ENCODE measurements at places on chromosomes 2 and 18. TPM values are rescaled to one million over a fixed set of nuclear protein-coding genes. Genes with fewer than 3 reads are reported as not detected.

DNA sequence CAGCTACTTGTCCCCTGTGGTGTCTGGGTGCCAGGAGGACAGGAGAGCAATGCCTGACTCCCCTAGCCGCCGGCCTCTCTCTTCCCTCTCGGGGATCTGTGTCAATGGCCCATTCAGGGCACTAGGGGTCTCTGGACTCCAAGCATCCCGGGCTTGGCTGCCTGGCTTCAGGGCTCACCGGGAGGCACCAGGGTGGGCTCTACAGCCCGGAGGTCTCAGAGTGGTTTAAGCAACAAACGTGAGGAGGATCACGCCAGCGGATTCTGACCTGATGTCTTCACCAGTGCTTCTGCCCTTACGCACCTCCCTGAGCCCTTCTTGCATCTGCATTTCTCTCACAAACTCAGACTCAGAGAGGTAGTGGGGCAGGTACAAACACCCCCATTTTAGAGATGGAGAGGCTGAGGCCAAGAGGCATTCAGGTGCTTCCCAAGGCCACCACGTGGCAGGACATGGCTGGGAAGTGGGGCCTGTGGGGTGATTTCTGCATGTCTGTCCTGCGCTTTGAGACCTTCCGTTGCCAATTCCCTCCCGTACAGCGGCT is 243.0 kb downstream of the CELF4 start:
- no peaks in the 10 kb centered on the region for H3K27me3 ChIP-seq
- no peaks in the 10 kb centered on the region for H3K36me3 ChIP-seq
- H3K27ac ChIP-seq, result no peak overlapping the region
- DNase-seq, result no peak
- no peaks in the 10 kb centered on the region for H3K4me1 ChIP-seq

- H3K27me3 ChIP-seq, result no peaks in the 10 kb centered on the region
- no peak for DNase-seq
- H3K4me3 ChIP-seq, result no peak overlapping the region
- no peaks in the 10 kb centered on the region for H3K36me3 ChIP-seq
These were observed 53.4 kb downstream of the FHOD3 start for GRCh38 chr18:36350839-36351469.

CROCC2 gene
- total RNA-seq, result 2.9 TPM

DNA sequence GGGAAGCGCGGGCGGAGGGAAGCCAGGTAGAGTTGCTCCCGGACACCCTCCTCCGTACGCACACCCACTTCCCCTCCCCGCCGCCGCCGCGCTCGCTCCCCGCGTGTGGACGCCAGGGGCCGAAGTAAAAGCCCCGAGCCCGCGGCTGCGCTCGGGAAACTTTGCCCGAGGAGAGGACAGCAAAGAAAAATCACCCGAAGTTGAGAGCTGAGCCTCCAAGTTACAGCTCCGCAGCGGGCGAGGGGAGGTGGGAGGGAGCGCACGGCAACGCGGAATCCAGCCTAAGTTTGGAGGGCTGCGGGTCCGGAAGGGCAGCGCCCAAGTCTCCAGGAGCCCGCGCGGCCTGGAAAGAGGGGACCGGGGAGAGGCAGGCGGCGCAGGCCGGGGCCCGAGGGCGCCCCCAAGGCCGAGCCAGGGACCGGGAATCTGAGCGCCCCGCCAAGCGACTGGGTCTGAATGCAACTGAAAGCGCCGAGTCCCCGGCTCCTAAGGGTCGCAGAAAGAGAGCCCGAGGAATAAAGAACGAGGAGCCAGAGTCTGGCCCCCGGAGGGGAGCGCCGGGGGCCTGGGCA is 706 bp upstream of the BCL11A start:
- H3K4me1 ChIP-seq, result peaks cover 18% of the 10 kb centered on the region
- peak overlapping the region; percentile 68 for H3K4me3 ChIP-seq
- H3K27ac ChIP-seq, result no peak overlapping the region
- no peaks in the 10 kb centered on the region for H3K36me3 ChIP-seq
- peaks cover 34% of the 10 kb centered on the region for H3K27me3 ChIP-seq

CIDEA gene
- not detected for total RNA-seq

- H3K4me3 ChIP-seq, result no peak overlapping the region
- H3K36me3 ChIP-seq, result no peaks in the 10 kb centered on the region
- no peak for DNase-seq
- H3K4me1 ChIP-seq, result no peaks in the 10 kb centered on the region
- no peak overlapping the region for H3K27ac ChIP-seq
These were observed 103.6 kb downstream of the CDK15 start for GRCh38 chr2:201909961-201910361.

DNA sequence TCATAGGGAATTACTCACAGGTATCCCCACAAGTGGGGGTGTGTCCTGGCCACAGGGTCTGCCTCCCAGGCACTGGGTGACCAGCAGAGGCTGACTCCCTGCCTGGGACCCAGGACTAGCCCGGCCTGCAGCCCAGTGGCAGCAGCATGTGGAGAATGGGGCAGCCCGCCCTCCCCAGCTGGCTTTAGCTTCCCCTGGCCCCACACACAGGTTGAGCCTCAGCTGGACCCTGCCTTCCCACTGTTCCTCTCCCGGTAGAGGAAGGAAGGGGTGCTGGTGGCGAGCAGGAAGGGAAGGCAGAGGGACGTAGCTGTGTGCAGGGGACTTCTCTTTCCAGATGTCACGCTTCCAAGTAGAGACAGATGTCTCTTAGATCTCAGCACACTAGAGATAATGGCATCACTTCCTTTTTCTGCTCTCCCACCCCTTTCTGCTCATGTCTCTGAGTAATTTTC is 51.4 kb downstream of the EMILIN2 start:
- no peak for DNase-seq
- no peaks in the 10 kb centered on the region for H3K27me3 ChIP-seq
- no peak overlapping the region for H3K27ac ChIP-seq

GRCh38 chr2:78992807-78993517 is 32.5 kb upstream of the REG3G start:
- H3K27me3 ChIP-seq, result peaks cover 6% of the 10 kb centered on the region
- no peak overlapping the region for H3K27ac ChIP-seq
- H3K4me3 ChIP-seq, result no peak overlapping the region
- H3K36me3 ChIP-seq, result no peaks in the 10 kb centered on the region

DNA sequence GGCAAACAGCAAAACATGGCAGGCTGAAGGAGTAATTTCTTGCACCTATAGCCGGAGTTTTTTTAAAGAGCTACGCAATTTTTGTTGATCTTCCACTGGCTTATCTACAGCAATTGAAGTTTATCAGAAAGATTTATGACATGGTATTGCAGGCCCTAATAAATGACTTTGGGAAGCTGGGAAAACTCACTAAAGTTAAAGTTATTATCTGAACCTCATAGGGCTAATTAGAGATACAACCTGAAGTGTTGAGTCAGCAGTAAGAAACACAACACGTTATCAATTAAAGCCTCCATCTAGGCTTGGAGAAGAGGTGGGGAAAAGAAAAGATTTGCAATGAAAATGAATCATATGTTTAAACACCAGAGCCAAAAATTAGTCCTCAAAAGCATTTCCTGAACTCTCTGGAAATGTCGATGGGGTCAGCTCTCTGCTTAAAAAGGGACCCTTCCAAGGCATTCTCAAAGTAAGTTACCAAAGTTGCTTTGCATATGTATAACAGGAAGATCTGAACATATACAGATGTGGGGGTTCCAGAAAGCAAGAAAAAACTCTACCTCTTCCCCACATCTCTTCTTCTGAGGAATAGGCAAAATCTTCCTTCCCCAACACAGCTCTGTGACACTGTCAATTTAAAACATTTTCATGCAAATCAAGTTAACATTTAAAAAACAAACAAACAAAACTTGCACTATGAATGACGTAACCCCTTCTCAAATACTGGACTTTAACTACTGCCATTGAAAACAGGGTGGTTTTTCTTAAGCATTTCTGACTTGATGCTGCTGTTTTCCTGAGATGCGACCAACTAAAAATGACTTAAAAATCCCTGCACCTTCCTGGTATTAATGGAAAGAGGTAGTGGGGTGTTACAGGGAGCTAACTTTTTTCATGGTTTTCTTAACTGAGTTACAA is 915.6 kb downstream of the NRXN1 start:
- H3K4me3 ChIP-seq, result no peak overlapping the region
- DNase-seq, result no peak
- H3K4me1 ChIP-seq, result no peaks in the 10 kb centered on the region
- no peaks in the 10 kb centered on the region for H3K27me3 ChIP-seq
- H3K36me3 ChIP-seq, result no peaks in the 10 kb centered on the region
- no peak overlapping the region for H3K27ac ChIP-seq

MC4R gene
- not detected for total RNA-seq

GRCh38 chr2:169365029-169365480 is 2.7 kb upstream of the LRP2 start:
- no peak overlapping the region for H3K27ac ChIP-seq
- peaks cover 14% of the 10 kb centered on the region for H3K27me3 ChIP-seq
- peaks cover 13% of the 10 kb centered on the region for H3K4me1 ChIP-seq
- DNase-seq, result no peak
- no peaks in the 10 kb centered on the region for H3K36me3 ChIP-seq

DNA sequence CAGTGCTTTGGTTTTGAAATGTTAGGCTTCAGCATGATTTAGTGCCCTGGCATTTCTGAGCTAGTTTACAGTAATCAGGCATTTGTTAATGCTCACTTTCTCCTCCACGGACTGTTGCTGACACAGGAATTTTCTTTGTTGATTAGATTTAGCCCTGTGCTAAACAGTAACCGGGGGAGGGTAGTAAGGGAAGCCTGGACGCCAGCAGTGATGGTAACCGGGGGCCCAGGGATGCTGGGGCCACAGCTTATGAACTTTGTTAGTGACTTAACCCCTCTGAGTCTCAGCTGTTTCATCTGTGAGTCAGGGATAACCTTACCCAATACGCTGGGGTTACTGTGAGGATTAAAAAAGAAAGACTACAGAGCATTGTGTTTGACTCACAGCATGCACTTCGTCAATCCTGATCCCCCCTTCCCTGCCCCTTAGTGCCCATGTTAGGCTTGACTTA is 33.5 kb downstream of the KLHL29 start:
- no peaks in the 10 kb centered on the region for H3K36me3 ChIP-seq
- no peak for DNase-seq
- no peaks in the 10 kb centered on the region for H3K27me3 ChIP-seq
- H3K27ac ChIP-seq, result no peak overlapping the region

DNA sequence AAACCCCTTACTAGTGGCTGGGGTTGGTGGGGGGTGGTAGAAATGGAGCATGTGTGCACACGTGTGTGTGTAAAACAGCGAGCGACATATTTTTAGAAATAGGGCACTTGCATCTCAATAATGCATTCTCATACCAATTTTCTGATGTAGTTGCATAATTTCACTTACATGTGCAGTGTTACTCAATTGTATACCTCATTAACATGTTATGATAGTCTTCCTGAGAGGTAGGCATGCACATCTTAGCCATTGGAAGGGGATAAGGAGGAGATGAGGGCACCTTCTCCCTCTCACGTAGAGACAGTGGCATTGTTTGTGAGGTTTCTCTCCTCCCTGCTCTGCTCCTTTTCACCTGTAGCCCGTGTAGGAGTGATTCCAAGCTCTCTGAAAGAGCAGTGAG is 44.6 kb upstream of the RND3 start:
- no peak overlapping the region for H3K27ac ChIP-seq
- H3K4me1 ChIP-seq, result no peaks in the 10 kb centered on the region
- H3K27me3 ChIP-seq, result no peaks in the 10 kb centered on the region
- no peak for DNase-seq
- no peaks in the 10 kb centered on the region for H3K36me3 ChIP-seq

DNA sequence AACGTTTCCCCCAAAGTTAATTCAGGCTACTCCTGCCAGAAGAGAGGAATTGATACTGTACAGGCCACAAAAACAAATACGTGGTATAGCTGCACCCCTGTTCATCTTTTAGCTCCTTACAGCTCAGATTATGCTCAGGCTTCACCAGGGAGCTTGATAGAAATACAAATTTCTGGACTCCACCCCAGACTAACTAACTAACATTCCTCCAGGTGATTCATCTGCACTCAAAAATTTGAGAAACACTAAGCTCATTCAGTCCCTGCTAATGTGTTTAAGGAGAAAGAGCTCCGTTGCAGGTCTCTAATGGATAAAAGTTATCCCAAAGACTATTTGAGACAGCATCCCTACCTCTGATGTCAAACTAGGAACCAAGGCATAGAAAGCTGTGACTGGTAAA is 36.8 kb upstream of the UNC80 start:
- H3K4me3 ChIP-seq, result no peak overlapping the region
- H3K36me3 ChIP-seq, result no peaks in the 10 kb centered on the region
- H3K27ac ChIP-seq, result no peak overlapping the region
- no peaks in the 10 kb centered on the region for H3K27me3 ChIP-seq
- DNase-seq, result no peak

C18orf54 gene
- 0.96 TPM for total RNA-seq

GRCh38 chr2:210269148-210269547 is 43.9 kb upstream of the ACADL start:
- no peak for DNase-seq
- H3K27me3 ChIP-seq, result no peaks in the 10 kb centered on the region
- no peaks in the 10 kb centered on the region for H3K4me1 ChIP-seq
- H3K27ac ChIP-seq, result no peak overlapping the region
- H3K36me3 ChIP-seq, result no peaks in the 10 kb centered on the region
- H3K4me3 ChIP-seq, result no peak overlapping the region

- no peak overlapping the region for H3K4me3 ChIP-seq
- DNase-seq, result no peak
- H3K27me3 ChIP-seq, result no peaks in the 10 kb centered on the region
- H3K27ac ChIP-seq, result no peak overlapping the region
- H3K4me1 ChIP-seq, result no peaks in the 10 kb centered on the region
- H3K36me3 ChIP-seq, result no peaks in the 10 kb centered on the region
These were observed 31.0 kb upstream of the NCKAP5 start for GRCh38 chr2:133599211-133599803.

ADCYAP1 gene
- not detected for total RNA-seq

- DNase-seq, result no peak
- H3K4me3 ChIP-seq, result peak overlapping the region; percentile 20
- no peaks in the 10 kb centered on the region for H3K27me3 ChIP-seq
- peaks cover 34% of the 10 kb centered on the region for H3K4me1 ChIP-seq
These were observed 4.3 kb downstream of the LDLRAD4 start for GRCh38 chr18:13222856-13223281.

- no peaks in the 10 kb centered on the region for H3K27me3 ChIP-seq
- H3K4me3 ChIP-seq, result no peak overlapping the region
- H3K36me3 ChIP-seq, result no peaks in the 10 kb centered on the region
These were observed 404.0 kb downstream of the TMEM182 start for GRCh38 chr2:103165836-103166235.

DNA sequence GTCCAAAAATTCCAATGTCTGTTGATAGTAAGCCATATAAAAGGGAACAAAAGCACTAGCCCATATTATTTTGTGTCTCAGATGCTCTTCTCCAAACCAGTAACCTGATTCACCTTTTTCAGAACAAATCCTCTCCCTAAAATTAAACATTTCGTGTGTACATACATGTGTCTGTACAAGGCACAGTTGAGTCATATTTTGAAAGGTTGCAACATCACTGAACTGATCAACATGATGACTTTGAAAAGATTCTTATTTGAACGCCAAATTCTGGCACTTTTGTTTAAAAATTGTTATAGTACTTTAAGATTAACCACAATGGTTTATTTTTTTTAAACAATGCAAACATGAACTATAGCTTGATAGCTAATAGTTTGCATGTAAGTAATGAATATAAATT is 102.5 kb downstream of the RIT2 start:
- DNase-seq, result no peak
- no peak overlapping the region for H3K27ac ChIP-seq
- no peaks in the 10 kb centered on the region for H3K27me3 ChIP-seq
- H3K4me1 ChIP-seq, result no peaks in the 10 kb centered on the region
- no peak overlapping the region for H3K4me3 ChIP-seq

DNA sequence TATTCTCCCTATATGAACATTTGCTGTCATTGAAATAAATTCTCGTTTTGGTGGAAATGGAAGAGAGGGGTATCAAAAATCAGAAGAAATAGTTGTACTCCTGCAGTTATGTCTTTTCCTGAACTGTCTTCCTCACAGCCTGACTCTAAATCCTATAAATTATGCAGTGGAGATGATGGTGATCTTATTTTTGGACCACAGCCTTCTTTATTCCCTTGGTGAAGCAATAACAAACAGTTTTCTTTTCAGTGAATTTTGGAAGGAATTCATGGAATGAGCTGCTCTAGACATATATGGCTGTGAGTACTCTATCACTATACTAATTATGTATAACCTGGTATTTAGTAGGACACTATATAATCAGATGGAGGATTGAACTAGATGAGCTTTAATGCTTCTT is 1.7 kb upstream of the SLC25A12 start:
- H3K36me3 ChIP-seq, result peaks cover 2% of the 10 kb centered on the region
